Activated naive CD4-positive, alpha-beta T cell (primary cell): ENCODE measurements at places on chromosomes 3 and 15.

- DNase-seq = no peak
These were observed 20.3 kb downstream of the PDZRN3 start for GRCh38 chr3:73604451-73604850.

DNA sequence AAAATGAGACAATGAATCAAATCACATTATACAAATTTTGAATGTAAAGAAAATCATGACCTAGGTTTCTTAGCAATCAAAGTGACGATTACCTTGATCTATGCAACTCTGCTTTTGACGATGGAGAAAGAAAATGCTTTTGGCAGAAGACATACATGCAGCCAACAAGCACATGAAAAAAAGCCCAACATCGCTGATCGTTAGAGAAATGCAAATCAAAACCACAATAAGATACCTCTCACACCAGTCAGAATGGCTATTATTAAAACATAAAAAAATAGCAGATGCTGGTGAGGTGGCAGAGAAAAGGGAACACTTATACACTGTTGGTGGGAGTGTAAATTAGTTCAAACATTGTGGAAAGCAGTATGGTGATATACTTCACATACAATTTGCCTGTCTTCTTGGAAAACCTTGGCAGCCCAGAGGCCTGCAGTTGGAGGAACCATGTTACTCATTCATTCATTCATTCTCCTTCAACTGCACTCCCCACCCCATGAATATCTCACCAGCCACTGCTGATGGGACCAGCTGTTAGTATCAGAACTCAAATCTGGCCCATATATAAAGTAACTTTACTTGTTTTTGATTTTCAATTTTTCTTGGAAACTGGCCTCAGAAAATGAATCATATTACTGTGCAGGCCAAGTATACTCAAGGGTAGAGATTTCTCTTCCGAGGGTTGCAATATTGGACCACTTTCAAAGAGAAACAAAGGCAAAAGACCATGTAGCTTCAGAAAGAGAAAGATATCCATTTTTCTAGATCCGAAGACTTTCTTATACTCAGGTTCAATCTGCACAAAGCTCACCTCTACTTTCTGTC, 358.6 kb upstream of the ARHGEF26 start:
- DNase-seq = no peak

- DNase-seq = no peak
These were observed 394.5 kb upstream of the RARB start for GRCh38 chr3:25033407-25034029.

GRCh38 chr3:177106184-177106583, 91.1 kb downstream of the TBL1XR1 start:
- no peak for DNase-seq

GRCh38 chr3:34955680-34956079, 683.6 kb upstream of the ARPP21 start:
- DNase-seq = no peak

DNA sequence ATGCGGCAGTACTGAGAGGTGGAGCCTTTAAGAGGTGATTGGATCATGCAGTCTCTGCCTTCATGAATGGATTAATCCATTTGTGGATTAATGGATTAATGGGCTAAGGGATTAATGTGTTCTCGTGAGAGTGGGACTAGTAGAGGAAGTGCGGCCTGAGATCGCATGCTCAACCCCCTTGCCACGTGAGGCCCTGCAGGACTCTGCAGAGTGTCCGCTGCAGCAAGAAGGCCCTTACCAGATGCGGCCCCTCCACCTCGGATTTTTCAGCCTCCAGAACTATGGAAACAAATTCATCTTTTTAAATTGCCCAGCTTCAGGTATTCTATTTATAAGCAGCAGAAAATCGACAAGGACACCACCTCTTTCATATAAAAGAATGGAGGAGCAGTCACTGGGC, 148.8 kb downstream of the TPRA1 start:
- DNase-seq = no peak

DNA sequence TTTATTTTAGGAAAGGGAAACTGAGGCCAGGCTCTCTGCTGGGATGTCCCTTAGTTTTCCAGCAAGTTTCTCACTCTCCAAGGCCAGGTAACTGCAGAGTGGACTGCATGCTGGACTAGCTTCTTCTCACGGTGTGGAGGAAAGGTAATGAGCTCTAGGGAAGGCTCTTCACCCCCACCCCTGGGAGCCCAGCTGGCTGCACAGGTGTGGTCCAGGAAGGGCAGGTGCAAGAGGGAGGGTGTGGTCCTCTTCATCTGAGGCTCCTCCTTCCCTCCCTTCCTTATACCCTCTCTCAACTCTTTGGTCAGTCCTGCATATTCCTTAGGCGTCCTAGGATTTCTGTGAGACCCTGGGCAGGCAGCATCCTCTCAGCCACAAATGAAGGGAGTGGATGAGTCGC, 33.9 kb downstream of the RNU5B-1 start:
- no peak for DNase-seq

GRCh38 chr3:127170814-127171213, 22.1 kb upstream of the PRR23E start:
- no peak for DNase-seq

DNA sequence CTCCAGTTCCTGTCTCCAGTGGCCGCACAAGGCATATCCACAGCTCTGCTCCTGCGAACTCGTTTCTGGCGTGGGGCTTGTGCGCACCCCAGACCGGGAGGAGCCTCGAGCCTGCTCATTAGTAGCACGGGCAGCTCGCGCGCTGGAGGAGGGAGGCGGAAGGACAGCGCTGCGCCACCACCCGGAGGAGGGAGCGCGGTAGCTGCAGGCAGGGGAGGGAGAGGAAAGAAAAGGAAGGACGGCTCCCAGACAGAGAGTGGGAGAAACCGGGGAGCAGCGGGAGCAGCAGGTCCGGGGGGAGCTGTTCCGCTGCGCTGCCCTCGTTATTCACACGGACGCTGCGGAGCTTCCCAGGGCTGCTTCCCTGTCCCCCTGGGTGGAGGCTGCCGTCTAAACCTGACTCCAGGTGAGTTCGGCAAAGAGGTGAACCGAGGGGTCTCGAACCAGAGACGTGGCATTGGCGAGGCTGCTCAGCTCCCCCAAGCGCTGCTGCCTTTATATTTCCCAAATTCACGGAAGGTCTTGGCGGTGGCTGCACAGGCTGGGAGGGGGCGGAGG, 121.3 kb upstream of the ZNF717 start:
- DNase-seq = no peak

GRCh38 chr3:168973206-168973605, 690.3 kb downstream of the MECOM start:
- no peak for DNase-seq

DNA sequence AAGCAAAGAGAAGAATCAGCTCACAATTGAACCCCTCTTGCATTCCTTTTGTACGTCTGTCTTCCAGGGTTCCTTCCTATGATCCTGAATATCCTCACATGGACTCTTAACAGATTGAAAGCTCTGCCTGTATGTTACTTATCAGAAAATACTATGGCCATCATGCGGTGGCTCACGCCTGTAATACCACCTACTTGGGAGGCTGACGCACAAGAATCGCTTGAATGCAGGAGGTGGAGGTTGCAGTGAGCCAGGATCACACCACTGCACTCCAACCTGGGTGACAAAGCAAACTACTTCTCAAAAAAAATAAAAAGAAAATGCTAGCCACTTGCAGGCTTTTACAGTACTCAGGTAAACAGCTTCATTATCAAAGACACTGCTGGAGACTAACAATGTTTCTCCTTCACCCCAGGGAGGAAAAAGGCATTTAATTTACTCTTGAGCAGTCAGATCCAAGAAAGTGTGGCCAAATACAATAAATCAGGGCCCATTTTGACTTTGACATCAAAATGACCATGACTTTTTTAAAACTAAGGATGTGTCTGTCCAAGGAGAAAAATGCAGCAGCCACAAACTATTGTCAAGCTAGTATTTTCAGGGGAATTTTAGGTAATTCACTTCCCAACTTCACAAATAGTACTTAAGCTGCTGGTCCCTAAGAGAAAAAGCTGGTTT, 27.3 kb downstream of the NPTN start:
- no peak for DNase-seq

DNA sequence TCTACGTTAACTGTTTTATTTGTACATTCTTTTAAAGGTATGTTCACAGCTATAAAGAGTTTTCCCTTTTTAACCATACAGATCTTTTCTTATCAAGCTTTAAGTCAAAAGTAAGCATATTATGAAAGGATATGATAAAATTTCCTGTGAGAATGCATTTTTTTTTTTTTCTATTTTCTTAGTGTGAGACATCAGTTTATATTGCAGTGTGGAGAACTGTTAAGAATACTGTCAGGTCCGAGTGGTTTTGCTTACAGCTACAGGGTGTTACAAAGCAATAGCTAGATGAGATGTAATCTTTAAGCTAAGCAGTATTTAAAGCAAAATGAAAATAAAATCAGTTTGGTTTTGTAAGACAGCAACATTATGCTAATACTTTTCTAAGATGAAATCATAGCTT, 133.2 kb downstream of the SLC25A26 start:
- DNase-seq = no peak

GRCh38 chr15:88250826-88251225, 5.7 kb downstream of the NTRK3 start:
- no peak for DNase-seq

- DNase-seq = no peak
These were observed 50.7 kb upstream of the INSYN1 start for GRCh38 chr15:73803806-73804205.

DNA sequence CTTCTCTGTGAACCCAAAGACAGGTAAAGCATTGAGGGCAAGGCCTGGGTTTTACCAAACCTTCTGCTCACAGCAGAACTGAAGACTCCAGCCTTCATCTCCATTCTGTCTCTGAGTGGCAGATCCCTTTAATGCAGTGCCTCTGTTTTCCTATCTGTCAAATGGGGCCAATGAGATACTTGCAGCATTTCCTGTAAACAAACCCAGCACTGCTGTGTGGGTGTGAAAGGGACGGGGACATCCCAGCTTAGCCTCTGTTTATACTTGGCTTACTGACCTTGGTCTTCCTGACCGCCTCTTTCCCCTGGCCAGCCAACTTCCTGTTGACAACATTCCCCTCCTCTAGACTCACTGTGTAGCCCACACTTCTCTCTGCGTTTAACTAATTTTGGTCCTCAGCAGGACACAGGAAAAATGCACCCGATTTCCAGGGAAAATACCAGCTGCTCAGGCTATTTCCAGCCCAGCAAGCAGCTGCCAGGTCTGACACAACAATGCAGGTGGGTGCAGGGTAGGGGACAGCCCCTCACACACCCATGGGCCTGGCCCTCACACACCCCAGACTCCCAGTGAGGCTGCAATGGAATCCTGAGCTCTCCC, 105.9 kb upstream of the HERC1 start:
- DNase-seq = no peak

GRCh38 chr3:51983578-51984268, 388 bp downstream of the ACY1 start:
- no peak for DNase-seq

DNA sequence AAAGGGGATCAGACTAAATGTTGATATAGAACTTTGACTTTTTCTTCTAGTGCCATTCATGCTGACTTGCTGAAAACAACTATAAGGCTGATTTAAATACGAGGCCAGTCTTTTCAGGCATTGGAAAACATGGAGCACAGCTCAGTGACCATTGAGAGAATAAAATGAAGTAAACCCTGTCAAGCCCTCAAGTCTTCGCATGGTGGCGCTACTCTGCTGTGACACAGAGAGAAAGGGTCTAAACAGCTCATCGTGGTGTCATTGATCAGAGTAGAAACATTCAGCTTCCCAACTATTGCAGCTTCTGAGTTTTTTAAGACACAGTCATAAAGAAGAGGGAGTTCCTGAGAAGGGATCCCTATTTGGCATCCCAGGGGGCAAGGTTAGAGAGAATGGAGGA, 716.2 kb downstream of the DIPK2A start:
- DNase-seq = no peak

DNA sequence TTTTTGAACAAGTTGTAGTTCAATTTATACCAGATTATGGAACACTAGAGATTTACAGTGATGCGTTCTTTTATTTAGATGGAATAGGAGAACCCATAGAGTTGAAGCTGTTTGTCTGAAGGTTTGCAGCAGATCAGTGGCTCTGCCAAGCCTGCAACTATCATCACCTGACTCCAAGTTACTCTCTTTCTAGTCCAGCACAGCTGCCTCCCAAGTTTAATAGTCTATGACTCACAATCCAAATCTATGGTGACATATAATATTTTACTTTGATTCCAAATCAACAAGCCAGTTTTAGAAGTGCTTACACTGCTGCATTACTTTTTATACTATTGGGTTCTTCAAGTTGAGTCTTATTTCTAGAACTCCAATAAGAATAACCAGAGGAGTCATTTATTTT, 400.4 kb downstream of the LPP start:
- no peak for DNase-seq
